ENCODE measurements at places on chromosomes 2 and 18.

DNA sequence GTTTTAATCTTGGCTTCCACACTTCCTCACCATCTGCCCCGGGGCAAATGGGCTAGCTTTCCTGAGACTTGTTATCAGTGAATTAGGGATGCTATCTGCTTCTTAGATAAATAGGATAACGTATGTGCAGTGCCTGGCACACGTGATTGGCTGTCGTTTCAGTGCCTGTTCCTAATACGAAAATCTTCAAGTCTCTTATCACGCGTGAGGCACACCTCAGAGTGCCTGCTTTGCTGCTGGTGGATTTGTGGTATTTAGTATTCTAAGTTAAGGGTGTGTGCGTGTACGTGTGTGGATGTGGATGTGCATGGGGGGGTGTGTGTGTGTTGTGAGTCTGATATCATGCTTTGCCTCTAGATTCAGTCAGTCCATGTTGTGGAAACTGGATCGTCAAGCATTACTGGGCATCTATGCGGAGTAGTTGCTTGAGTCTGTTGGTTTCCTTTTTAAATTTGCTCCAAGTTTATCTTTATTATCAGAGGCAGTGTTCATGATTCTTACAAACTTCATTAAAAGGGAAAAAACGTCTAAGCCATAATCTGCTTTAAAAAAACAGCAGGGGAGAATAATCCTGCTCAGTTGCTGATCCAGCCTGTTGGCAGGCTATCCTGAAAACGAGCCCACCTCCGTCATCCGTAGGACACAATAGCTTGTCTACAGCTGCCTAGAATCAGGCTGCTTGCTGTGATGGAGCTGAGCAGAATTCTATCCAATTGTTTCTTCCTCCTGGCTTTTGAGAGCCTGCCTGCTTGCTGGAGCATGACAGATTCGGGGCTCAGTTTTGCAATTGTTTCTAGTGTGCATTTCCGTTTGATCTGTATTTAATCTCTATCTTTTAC is 6.6 kb downstream of the SH3RF3 start:
- peak; percentile 18 for DNase-seq

DNA sequence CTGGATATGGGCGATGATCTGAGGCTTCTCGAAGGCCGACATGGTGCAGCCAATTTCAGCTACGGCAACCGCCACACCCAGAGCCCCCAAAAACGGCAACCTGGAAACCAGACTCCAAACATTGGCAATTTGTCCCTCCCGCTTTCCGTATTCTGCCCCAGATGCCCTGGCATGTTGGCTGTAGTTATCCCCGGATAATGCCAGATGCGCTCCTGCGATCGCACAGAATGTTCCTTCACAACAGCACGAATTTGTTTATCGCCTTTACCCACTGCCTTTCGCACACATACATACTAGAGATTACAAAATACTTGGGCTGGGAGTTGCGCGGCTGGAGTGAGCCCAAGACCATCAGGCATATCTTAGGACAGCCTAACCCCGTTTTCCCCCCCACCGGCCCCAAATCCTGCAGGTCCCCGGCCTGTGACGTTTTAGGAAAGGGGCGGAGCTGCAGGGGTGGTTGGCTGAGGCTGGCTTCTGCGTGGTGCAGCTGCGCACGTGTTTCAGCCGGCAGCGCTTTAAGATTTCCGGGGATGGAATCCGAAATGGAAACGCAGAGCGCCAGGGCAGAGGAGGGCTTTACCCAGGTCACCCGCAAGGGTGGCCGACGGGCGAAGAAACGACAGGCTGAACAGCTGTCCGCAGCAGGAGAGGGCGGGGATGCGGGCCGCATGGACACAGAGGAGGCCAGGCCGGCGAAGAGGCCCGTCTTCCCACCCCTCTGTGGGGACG is at the start of gene PNO1:
Gene PNO1 (plus strand): TSS at position 487 of the 732 bp plus-strand sequence. CDS start 47 bp downstream, at position 534.
- peak; percentile 99 for DNase-seq

DNA sequence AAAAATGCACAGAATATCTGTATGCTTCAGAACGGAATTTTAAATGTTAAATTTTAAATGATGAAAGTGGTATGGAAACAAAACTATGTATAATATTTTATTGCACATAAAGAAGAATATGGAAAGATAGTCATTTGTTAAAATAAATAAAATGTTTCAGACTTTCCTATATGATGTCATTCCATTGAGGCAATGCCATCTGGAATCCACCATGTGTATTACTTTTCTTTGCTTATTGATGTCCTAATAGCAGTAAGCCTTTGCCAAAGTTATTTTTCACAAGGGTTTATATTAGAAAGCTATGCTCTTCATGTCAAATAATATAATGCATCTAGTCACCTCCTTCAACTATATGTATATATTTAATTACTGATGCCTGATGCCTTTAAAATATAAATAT is 601.6 kb upstream of the PKDCC start:
- no peak for DNase-seq

GRCh38 chr18:22668496-22668895 is 250.8 kb upstream of the CTAGE1 start:
- DNase-seq = no peak

DNA sequence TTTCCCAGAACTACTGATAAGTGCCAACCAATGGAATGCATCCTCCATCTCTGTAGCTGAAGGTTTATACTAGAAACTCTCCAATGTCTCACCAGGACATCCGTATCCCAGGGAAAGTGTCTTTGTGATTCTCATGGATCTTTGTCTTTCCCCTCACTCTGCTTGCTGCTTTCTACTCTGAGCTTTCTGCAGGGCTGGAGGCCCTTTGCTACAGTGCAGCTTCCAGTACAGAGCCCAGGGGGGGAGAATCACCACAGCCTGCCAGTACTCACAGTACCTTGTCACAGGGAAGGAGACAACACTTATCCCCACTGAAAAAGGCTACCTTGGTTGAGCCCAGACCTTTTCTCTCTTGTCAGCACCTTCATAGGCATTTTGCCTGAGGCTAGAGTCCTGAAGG is 627.0 kb downstream of the CNTNAP5 start:
- DNase-seq = no peak

DNA sequence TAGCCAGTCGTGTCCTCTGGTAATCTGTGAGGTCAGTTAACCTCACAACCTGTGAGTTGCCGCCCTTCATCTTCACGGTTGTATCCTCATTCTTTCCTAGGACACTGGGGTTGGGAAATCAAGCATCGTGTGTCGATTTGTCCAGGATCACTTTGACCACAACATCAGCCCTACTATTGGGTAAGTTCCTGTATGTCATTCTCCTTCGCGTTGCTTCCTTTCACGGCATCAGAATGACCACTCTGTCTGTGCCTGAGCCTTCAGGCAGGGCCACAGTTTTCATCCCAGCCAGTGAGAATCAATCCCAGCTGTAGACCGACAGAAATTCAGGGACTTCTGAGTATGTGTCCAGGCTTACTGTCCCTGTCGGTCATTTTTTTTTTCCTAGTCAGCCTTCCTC is 67.1 kb downstream of the RAB31 start:
- no peak for DNase-seq

DNA sequence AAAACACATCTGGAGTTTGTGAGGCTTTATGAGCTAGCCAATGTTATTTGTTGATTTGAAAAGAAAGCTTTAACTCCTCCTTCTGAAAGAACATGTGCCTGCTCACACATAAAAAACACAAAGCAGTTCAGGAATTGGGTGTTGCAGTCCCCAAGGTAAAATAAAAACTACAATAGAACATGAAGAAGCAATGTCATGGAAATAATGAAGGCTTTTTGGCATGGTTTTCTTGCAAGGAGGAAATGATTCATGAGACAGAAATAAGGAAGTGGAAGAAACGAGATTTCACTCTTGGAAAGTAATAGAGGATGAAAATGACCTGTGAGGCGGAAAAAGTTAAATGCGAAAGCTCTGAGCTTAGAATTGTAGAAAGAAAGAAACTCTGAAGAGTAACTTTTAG is 81.1 kb downstream of the TRIB2 start:
- DNase-seq = no peak

GRCh38 chr18:26977781-26978180 is 112.3 kb upstream of the AQP4 start:
- no peak for DNase-seq

DNA sequence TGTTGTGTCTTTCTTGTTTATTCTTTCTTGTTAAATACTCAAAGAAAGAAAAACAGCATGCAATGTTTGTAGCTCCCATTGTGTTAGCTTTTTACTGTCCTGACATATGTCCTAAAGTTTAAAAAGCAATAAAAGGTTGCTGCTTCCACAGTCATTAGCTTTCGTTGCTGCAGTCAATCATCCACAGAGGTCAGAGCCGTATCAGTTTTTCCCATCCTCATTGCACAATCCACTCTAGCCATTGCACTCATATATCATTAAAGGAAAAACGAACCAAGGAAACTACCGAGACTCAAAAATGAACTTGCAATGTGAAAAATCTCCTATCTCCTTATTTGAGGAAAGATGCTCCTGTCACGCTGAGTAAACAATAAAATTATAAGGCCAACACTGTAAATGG is 954.1 kb downstream of the DPP10 start:
- no peak for DNase-seq

- no peak for DNase-seq
Observed at GRCh38 chr18:31510319-31510718, 12.3 kb downstream of the DSG2 start.

GRCh38 chr2:197037863-197038398 is 111.4 kb upstream of the PGAP1 start:
- DNase-seq = no peak

GRCh38 chr2:78397198-78397597 is 628.3 kb upstream of the REG3G start:
- DNase-seq = no peak

DNA sequence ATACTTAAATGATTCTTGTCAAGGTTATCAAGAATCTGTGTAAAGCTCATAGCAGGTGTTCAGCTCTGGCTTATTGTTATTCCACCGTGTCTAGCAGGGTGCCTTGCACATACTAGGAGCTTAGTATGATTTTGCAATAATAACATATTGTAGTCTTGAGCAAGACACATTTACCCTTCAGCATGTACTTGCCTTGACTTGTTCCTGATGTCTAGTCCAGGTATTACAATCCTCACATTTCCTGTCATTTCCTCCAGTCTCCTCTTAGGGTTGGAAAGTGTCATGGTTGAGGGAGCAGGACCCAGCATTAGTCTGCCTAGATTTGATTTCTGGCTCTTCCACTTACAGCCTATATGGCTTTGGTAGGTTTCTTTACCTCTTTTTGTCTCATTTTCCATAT is 246.1 kb downstream of the RAD51AP2 start:
- no peak for DNase-seq

GRCh38 chr18:29874519-29875098 is 1167.9 kb downstream of the DSC3 start:
- DNase-seq = no peak

DNA sequence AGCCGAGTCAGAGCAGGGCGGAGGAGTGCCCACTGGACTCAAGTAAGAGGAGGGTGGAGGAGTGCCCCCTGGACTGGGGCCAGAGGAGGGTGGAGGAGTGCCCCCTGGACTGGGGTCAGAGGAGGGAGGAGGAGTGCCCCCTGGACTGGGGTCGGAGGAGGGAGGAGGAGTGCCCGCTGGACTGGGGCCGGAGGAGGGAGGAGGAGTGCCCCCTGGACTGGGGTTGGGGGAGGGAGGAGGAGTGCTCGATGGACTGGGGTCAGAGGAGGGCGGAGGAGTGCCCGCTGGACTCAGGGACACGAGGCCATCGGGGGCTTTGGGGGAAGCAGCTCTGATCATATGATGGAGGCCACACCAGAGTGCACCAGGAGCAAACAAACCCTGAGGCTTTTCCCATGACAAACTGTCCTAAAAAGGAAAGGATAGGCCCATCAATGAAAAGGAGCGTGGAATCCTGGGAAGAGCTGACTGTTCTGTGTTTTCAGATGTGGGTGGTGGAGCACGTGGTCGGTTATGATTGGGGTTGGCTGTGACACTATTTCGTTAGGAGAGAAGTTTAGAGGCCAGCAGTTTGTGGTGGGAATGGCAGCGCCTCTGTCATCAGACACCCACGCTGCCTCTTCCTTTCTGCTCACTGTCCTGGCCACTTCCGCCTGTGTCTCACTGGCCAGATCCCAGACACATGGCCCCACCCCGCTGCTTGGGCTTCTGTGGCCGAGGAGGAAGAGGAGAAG is 24.5 kb upstream of the HPCAL1 start:
- no peak for DNase-seq

DNA sequence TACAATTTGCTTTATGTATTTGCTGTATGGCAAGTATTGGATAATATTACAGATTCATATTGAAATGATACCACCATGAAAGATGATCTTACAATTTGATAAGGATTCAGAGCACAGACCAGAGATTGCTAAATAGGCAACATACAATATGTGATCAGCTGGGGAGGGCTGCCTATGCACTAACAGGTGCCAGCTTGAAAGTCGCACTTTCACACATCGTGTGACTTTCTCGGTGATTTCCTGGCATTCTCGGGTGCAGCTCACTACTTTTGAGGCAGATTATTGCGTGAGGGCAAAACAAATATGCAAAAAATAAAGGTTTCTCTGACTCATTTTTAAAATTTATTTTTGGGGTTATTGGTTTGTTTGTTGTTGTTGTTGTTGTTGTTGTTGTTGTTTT is 36.0 kb downstream of the RBMS1 start:
- DNase-seq = no peak

GRCh38 chr2:106892048-106892447 is 6.1 kb upstream of the ST6GAL2 start:
- no peak for DNase-seq

- no peak for DNase-seq
Observed at GRCh38 chr2:65370387-65371073, 61.9 kb downstream of the SPRED2 start.

GRCh38 chr2:44802777-44803424 is 138.6 kb upstream of the SIX3 start:
- peak; percentile 44 for DNase-seq

GRCh38 chr2:97870396-97870843 is 125.3 kb downstream of the TMEM131 start:
- DNase-seq = peak; percentile 51

- DNase-seq = peak; percentile 35
Observed at GRCh38 chr2:169462896-169463695, 16.2 kb upstream of the BBS5 start.

DNA sequence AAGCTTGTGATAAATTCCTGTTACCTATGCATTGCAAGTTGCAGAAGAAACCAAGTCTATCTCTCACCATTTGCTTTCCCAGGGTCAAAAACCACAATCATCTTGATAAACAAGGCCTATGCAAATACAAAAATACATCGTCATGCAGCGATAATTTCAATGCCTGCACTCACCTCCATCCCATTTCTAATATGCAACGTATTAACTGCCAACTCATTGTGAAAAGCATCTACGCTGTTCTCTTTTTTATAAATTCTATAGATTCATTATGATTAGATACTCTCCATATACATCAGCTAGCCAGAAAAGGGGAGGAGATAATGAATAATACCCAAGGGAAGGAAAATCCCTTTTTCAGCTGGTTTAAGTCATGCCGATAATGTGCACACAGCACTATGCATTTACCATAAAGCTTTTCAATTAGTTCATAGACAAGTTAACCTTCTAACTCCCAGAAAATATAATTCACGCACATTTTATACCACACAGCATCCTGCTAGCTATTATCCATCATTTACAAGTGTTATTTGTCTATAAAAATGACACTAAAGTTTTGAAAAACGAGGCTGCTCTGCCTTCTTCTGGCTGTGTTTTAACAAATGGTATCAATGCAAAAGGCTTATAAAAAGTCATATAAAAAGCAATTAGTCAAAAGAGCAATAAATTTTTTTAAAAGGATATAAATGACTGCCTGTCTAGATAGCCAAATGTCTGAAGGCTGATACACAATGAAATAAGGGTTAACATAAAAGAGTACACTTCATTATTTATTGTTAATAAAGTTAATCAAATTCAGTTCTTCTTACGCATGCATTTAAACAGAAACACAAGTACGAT is 77.6 kb downstream of the AFF3 start:
- DNase-seq = no peak

All from NCI-H2227 treated with DMSO at 0.1 percent for 48 hours (cell line).